PC-9 (cell line): ENCODE measurements at places on chromosomes 4 and X. TPM values are rescaled to one million over a fixed set of nuclear protein-coding genes. Genes with fewer than 3 reads are reported as not detected.

Gene MSX1
- not detected in 2 replicates for total RNA-seq

Gene NAA11
- not detected in 2 replicates for total RNA-seq

Gene ZAR1
- not detected in 2 replicates for total RNA-seq

DNA sequence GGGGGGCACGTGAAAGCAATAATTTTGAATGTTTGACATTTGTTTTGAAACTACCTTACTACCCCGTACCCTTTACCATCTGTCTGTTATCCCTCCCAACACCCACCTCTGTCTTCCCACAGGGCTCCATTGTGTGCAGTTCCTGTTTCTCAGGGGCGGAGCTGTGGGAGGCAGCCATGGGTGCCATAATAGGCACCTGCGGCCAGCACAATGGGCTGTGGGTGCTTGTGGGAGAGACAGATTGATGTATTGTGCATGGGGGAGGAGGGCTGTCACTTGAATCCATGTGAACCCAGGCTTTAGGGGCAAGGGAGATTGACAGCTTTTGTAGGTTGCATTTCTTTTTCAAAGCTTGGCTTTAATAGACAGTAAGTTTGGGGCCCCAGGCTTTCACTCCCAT is 122.6 kb upstream of the CXorf66 start:
- no peak overlapping the region for H3K27ac ChIP-seq
- no peaks in the 10 kb centered on the region for H3K27me3 ChIP-seq
- no peak for DNase-seq
- H3K36me3 ChIP-seq = no peaks in the 10 kb centered on the region

- H3K36me3 ChIP-seq = no peaks in the 10 kb centered on the region
- H3K4me1 ChIP-seq = 0 out of 2 replicates have a peak, but pooled peaks cover 8% of the 10 kb centered on the region
- H3K27ac ChIP-seq = no peak overlapping the region
- DNase-seq = no peak
- H3K4me3 ChIP-seq = no peak overlapping the region
- H3K27me3 ChIP-seq = no peaks in the 10 kb centered on the region
These were observed 3.1 kb upstream of the CENPE start for GRCh38 chr4:103201253-103201652.

- H3K36me3 ChIP-seq = no peaks in the 10 kb centered on the region
- no peak overlapping the region for H3K27ac ChIP-seq
- H3K4me3 ChIP-seq = no peak overlapping the region
These were observed 37.0 kb downstream of the IRS4 start for GRCh38 chrX:108699368-108699767.
